ENCODE measurements at places on chromosomes 2 and 18.

DNA sequence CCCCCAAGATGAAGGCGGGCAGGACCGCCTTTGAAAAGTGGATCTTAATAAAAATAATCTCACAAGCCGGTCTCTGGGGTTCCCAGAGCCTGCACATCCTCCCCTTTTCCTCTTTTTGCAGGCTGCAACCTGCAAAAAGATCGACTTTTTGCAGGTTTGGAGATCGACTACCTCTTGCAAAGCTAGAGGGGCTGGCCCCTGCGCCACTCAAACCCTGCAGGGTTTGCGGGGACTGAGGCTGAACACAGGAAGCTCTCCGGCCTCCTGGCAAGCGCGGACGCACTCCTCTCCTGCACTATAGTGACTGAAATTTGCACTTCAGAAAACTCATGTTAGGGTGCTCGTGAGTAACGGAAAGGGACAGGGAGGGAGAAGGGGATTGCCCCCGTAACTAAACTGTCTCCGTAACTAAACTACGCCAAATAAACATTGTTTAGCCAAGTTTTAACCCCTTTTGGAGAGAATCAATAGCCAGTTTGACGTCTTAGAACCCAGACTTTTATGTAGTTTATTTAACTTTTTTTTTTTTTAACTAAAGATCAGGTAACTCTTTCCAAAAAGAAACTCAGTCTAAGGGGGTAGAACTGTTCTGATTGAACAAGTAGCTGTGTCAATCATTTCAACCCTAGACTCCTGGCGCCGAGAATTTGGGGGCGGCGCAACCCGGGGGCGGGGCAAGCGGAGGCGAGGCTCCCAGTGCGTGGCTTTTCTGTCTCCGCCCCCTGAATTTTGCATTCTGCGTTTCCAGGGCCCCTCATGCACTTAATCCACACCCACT, 2.5 kb downstream of the IGFBP5 start:
- DNase-seq: peak; percentile 38

DNA sequence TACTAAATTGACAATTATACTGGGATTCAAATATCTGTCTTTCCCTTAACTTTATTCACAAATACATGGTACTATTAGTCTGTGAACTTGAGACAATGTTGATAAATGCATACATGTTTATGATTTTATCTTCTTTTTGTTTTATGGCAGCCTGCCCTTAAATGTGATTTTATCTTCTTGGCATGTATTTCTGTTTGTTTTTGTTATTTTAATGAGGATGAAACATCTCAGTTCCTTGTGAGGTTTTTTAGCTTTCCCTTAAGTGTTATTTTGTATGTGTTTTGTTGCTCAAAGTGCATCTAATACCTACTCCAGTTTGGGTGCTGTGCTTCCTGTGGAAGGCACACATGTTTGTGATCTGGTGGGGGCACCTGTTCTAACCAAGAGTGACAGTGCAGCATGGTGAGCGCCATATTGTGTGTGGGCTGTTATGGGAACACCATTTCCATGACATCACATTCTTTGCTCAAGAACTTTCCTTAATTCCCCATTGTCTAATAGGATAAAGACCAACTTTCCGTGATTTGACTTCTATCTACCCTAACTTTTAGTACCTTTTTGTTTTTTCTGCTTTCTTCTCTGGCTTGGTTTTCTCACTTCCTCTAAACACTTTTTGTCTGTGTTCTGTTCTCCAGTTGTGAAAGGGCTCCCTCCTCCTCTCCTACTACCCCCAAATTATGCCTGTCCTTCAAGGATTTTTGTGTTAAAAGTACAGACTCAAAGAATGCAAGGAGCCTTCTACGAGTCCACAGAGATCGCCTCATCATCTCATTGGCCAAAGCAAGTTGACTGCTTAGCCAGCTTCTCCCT, 162.1 kb upstream of the TTC39C start:
- DNase-seq: no peak

DNA sequence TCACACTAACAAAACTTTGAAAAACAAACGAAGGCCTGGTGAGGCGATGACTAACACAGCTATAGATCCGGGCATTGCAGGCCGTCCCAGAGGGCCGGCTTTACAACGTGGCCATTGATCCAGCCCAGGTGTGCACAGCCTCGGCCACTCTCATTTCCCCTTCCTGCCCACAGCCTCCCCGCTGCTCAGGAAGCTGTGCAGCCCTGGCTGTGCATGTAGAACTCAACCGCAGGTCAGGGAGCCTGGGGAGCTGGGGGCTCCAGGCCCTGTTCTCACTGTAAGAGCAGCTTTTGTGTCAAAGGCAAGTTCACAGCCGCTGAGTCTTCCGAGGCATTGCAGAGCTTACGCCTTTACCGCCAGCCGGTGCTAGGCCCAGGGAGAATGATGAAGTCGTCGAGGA, 87.2 kb downstream of the LONRF2 start:
- DNase-seq: peak; percentile 84

DNA sequence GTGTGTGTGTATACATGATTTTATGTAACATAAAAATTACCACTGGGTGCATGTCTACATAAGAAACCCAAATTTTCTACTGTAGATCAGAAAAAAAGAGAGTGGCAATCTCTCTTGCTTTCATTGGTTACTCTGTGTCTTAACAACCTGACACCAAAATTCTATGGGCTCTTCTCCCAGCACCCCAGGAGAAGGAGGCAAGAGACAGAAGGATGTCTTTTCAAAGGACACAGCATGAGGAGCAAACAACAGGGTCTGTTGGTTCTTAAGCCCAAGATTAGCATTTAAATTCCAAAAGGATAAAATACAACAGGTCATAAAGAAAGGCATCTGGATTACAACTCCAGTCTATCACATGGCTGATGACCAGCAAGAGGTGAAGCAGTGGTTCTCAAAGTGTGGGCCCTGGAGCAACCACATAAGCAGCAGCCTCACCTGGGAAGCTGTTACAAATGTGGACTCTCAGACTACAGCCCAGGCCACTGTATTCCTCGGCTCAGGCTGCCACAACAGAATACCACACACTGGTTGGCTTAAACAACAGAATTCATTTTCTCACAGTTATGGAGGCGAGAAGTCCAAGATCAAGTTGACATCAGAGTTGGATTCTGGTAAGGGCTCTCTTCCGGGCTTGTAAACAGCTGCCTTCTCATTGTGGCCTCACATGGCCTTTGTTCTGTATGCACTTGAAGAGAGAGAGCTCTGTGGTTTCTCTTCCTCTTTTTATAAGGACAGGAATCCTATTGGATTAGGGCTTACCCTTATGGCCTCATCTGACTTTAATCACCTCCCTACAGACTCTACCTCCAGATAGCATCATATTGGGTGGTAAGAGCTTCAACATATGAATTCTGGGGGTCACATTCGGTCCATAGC, 79.8 kb upstream of the RNF152 start:
- DNase-seq: peak; percentile 49

DNA sequence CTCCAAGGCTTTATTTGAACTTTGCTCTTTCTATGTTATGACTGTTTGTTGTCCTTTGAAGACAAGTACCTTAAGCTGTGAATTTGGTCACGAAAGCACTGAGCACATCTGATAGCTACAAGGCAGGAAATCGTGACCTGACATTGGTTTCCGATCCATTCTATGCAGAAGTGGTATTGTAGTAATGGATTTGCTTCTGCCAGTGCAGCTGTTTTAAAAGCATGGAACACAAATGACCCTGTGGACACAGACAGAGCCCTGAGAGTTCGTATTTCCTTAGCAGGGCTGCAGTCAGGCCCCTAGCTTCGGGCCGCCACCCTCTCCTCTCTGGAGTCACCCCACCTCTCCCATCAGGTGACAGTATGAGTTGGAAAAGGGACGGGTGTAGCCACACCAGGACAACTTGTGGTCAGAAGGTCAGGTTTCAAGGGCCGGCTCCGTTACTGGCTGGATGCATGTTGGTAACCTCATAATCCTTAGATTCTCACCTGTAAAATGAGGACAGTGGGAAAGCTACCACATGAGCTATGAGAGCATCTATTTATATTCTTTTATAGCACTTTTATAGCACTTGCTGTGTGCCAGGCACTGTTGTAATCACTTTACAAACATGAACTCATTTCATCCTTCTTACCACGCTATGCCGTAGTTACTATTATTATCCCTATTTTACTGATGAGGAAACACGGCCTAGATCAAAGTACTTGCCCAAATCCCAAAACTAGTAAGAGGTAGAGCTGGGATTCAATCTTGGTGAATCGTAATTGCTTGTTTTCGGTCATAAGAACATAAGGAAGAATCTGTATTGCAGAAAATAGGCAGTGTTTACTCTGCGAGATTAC, 70.2 kb downstream of the SPATS2L start:
- DNase-seq: no peak

DNA sequence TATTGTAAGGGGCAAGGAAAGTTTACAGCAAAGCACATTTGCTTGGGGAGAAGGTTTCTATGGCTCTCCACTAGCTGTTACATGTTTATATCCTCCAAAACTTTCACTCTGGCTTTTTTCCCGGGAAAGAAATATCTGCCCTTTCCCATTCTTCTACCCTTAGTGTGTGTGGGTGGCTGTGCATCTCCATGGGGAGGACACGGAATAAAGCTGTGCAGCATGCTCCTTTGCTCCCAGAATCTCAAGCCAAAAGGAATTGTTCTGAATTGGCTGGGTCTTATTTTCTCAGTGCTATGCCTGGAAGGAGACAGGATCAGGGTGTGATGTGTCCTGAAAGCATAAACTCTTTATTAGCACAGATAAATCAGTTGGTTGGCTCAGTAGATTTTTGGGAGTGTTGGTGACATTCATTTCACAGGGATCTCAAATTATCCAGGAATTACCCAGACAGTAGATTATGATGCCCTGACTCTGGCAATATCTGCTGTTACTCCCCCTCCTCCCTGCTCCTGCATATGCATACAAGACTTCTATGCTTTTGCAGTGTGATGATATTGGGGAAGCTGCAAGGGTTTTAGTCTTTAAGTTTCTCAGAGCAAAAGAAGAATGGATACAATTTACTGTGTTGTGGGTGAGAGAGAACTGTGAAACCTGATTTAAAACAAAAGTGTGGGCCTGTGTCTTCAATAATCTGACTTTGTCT, 63.1 kb downstream of the PARD3B start:
- DNase-seq: no peak

GRCh38 chr2:55138014-55138881, 88.0 kb upstream of the RTN4 start:
- DNase-seq: no peak

- no peak for DNase-seq
Measured at GRCh38 chr18:49241852-49242251, 218.6 kb downstream of the DYM start.

GRCh38 chr2:204722691-204723090, 177.4 kb downstream of the PARD3B start:
- no peak for DNase-seq

- no peak for DNase-seq
Measured at GRCh38 chr2:67057901-67058703, 339.0 kb upstream of the ETAA1 start.

GRCh38 chr18:9724797-9725585, 16.9 kb downstream of the RAB31 start:
- DNase-seq: no peak

GRCh38 chr2:172431463-172431862, 4.1 kb downstream of the ITGA6 start:
- no peak for DNase-seq

GRCh38 chr18:55314031-55314430, 274.0 kb downstream of the TCF4 start:
- no peak for DNase-seq

DNA sequence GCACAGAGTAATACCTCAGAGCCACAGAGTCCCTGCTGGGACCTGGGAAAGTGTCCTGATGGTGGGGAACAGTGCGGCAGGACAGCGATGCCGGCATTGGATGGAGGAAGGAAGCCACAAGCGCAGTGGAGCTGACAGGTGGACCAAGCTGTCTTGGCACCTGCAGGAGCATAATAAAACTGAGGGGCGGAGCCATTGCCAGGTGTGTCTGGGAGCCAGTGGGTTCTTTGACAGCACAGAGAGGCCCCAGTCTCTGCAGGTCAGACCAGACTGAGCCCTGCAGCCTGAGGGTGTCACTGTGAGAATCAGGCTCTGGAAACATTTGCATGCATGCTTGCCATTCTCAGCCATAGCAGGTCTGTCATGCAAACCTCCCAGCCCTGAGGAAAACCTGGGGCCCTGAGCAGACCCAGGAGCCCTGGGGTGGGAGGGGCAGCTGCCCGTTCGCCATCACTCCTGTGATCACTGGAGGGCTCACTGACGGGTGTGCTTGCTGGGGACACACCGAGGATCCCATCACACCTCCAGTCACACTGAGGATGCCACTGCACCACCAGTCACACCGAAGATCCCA, 210.5 kb upstream of the HDAC4 start:
- DNase-seq: no peak

- no peak for DNase-seq
Measured at GRCh38 chr2:16093639-16094529, 153.5 kb downstream of the MYCN start.

DNA sequence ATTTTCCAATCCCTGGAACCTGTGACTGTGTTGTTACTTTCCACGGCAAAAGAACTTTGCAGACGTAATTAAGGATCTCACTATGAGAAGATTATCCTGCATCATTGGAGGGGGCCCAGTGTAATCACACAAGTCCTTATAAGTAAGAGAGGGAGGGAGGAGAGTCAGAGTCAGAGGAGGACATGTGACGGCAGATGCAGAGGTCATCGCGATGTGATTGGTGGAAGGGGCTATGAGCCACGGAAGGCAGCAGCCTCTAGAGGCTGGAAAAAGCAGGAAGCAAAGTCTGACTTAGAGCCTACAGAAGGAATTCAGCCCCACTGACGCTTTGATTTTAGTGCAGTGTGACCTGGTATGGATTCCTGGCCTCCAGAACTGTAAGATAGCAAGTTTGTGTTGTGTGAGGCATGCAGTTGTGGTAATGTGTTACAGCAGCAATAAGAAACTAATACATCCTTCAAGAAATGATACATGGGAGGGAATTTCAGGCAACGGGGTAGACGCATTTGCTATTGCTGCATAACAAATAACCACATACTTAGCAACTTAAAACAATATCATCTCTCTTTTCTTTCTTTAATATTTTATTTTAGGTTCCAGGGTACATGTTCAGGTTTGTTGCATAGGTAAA, 112.7 kb upstream of the SERPINE2 start:
- no peak for DNase-seq

- no peak for DNase-seq
Measured at GRCh38 chr2:237704501-237705434, 77.4 kb downstream of the LRRFIP1 start.

DNA sequence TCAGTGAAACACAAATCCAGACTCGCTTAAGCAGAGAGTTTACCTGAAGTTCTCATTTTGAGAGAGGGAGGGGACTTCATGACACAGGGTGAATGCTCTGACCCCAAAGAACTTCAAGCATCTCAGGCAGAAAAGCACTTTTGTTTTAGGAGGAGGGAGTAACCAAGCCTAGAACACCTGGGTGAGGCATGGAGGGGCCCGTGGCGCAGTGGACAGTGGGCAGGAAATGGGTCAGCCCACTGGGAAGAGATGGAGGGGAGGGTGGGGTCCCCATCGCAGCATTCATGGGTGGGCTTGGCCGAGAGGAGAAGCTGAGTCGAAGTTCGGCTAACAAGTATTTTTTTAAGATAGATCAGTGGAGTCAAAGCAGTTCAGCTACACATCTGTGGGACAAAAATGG, 67.9 kb downstream of the SH3YL1 start:
- DNase-seq: no peak

Data from GM12865 (cell line).